Stimulated activated CD8-positive, alpha-beta memory T cell treated with anti-CD3 and anti-CD28 coated beads, Interleukin-4, amount 100 ng/mL, for 1 hour (primary cell): ENCODE measurements at places on chromosomes 13 and 19.

- no peak for DNase-seq
Measured at GRCh38 chr13:107057028-107057631, 489.2 kb upstream of the ARGLU1 start.

DNA sequence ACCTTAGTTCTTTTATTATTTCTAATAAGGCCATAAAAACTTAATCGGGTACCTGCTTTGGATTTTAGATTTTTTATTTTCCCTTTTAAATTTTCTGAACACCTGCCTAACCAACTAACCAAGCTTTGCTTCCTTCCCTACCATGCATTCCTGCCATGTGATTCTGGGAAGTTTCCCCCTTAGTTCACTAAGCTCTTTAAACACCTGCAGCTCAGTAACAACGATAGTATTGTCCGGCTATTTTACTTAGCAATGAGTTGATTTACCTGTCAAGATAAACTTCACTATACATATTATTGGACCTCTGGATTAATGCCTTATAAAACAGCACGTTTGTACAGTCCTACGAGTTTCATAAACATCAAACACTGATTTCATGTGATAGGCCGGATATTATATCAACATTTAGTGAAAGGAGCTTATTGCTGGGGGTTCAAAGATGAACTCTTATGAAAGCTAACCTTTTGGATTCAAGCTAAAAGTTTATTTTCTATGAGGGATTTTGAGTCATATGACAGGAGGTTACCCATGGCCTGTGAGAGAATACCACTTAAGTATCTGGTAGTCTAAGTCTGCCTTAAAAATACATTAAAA, 81.0 kb upstream of the STARD13 start:
- no peak for DNase-seq

DNA sequence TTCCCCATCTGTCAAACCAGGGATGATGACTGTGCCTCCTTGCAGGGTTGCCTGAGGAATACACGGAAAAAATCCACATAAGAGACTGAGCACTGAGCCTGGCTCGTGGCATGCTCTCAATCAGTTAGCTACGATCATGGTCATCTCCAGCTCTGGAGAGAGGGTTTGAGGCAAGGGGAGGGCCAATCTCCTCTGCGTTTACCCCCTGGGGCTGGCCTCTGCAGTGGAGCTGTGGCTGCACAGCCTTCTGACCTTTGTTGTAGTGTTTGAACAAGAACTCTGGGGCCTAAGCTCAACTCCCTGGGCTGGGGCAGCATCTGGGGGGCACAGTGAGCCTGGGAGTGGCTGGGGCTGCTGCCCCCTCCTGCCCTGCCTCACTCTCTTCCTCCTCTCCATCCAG, 5.9 kb downstream of the LRRC4B start:
- no peak for DNase-seq

DNA sequence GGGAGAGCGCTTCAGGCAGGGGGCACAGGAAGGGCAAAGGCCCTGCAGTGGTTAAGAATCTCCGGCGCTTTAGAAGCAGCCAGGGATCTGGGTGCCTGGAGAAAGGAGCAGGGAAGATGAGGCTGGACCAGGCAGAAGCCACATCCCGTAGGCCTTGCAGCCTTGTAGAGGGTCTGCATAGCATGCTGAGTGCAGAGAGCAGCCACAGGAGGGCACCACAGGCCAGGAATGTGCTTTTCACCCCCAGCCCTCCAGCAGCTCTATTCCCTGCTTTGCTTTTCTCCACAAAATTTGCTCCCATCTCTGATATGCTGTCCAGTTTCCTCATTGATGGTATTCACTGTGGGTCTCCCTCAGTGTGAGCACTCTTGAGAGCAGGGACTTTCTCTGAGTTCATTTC, 5.7 kb downstream of the WDR62 start:
- no peak for DNase-seq

- peak; percentile 31 for DNase-seq
Measured at GRCh38 chr13:27830010-27830409, 37.7 kb downstream of the GSX1 start.

GRCh38 chr19:39307822-39308530, 11.8 kb downstream of the IFNL1 start:
- DNase-seq, result no peak
